T-helper 17 cell (primary cell): ENCODE measurements at places on chromosomes 6 and 20. TPM values are rescaled to one million over a fixed set of nuclear protein-coding genes. Genes with fewer than 3 reads are reported as not detected.

Gene GRM1
- total RNA-seq, result not detected

GRCh38 chr20:43809206-43809819 lies 82.5 kb upstream of the GTSF1L start:
- H3K4me1 ChIP-seq, result no peaks in the 10 kb centered on the region
- DNase-seq, result no peak
- no peaks in the 10 kb centered on the region for H3K27me3 ChIP-seq
- no peaks in the 10 kb centered on the region for H3K36me3 ChIP-seq
- no peak overlapping the region for H3K27ac ChIP-seq

DNA sequence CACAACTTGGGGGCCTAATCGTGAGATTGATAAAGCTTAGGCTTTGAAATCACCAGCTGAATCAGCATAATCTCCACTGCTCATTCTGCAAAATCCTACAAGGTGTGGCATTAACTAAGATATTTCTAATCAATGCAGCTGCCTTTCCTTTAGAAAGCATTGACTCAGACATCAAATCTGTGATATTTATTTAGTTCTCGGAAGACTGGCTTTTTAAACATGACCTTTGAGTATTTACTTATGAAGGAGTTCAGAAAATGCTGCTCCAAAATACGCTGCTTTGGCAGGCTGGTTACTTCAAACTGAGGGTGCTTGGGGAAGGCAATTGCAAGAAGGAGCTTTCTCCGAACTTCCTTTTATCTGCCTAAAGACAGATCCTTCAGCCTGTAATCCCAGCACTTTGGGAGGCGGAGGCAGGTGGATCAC lies 23.7 kb upstream of the FUCA2 start:
- peak overlapping the region; percentile 3 for H3K4me3 ChIP-seq
- H3K27me3 ChIP-seq, result no peaks in the 10 kb centered on the region
- DNase-seq, result no peak
- H3K36me3 ChIP-seq, result no peaks in the 10 kb centered on the region
- peak overlapping the region; percentile 54 for H3K27ac ChIP-seq
- H3K4me1 ChIP-seq, result peaks cover 21% of the 10 kb centered on the region

- H3K4me3 ChIP-seq, result peak overlapping the region; percentile 83
- peaks cover 70% of the 10 kb centered on the region for H3K27me3 ChIP-seq
- no peak for DNase-seq
- H3K27ac ChIP-seq, result no peak overlapping the region
Observed at GRCh38 chr6:7540595-7540994, 876 bp upstream of the DSP start.

- H3K27ac ChIP-seq, result peak overlapping the region; percentile 83
- peak overlapping the region; percentile 98 for H3K4me3 ChIP-seq
- DNase-seq, result no peak
- peaks cover 35% of the 10 kb centered on the region for H3K4me1 ChIP-seq
Observed at GRCh38 chr6:37354526-37355384, 972 bp downstream of the RNF8 start.

DNA sequence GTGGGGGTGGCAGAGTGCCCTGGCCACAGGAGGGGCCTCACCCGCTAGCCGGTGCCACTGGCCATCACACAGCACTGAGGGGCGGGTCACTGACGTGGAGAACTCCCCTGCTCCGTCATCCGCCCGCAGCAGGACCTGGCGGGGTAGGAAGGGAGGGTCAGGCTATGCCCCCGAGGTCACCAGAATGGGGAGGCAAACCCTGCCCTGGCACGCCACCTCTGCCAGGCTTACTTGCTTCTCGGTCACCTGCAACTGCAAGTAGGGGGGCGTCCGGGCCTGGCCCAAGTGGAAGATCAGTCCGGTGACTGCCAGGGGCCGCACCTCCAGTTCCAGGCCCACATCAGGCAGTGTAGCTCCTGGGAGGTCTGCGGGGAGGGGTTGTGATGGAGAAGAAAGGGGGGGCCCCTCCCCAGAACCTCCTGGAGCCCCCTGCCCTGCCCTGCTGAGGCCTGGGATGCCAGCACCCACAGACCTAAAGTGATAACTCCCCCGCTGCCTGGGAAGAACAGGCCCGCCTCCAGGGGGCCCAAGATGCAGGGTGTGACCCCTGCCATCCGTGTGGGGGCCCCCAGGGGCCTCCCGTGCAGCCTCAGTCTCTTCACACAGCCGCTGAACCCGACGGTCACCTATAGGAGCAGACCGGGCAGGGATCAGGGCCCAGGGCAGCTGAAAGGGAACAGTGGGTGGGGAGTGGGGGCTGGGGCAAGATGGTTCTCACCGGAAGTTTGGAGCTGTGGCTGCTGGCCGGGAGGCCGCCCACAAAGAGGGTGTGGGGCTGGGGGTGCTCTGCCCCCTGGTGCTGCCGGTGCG lies 7.4 kb downstream of the ADRM1 start:
- H3K4me3 ChIP-seq, result no peak overlapping the region
- peaks cover 3% of the 10 kb centered on the region for H3K4me1 ChIP-seq
- H3K27ac ChIP-seq, result no peak overlapping the region
- DNase-seq, result no peak
- H3K36me3 ChIP-seq, result no peaks in the 10 kb centered on the region

GRCh38 chr6:66662721-66663507 lies 955.9 kb upstream of the EYS start:
- DNase-seq, result no peak
- no peak overlapping the region for H3K4me3 ChIP-seq
- H3K27ac ChIP-seq, result no peak overlapping the region

Gene TDP2
- total RNA-seq, result 35.6 TPM

Gene KIAA1755
- not detected for total RNA-seq

DNA sequence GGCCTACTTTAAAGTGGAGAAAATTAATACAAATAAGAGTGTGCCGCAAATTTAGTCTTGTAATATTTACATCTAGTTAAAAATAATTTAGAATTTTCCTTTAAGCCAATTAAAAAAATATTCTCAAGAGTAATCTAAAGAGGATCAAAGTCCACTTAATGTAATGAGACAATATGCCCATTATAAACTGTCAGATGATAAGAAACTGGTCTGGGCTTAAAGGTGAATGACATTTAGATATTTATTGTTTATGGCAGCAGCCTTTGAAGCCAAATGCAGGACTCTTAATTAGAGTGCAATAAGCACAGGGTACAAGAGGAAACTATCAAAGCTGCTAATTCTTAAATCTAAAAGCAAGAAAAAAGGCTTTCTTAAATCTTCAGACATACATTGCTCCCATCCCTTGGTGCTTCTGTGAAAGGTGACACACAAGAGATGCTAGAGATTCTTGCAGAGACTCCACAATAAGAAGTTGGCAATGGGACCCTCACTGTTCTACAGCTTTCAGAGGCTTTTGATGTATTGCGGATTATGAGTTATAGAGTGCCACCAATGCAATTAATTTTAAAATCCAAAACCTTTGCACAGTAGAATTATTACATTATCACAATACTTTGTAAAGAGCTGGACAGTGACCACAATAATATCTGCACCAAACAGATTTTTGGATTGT lies 116.1 kb downstream of the MAN1A1 start:
- DNase-seq, result no peak
- peaks cover 10% of the 10 kb centered on the region for H3K36me3 ChIP-seq
- no peaks in the 10 kb centered on the region for H3K27me3 ChIP-seq
- no peak overlapping the region for H3K27ac ChIP-seq
- H3K4me1 ChIP-seq, result peaks cover 4% of the 10 kb centered on the region

GRCh38 chr6:122903266-122903915 lies 92.6 kb upstream of the CLVS2 start:
- H3K27ac ChIP-seq, result no peak overlapping the region
- no peaks in the 10 kb centered on the region for H3K4me1 ChIP-seq
- H3K36me3 ChIP-seq, result no peaks in the 10 kb centered on the region

Gene PTPRK
- total RNA-seq, result 0.77 TPM

DNA sequence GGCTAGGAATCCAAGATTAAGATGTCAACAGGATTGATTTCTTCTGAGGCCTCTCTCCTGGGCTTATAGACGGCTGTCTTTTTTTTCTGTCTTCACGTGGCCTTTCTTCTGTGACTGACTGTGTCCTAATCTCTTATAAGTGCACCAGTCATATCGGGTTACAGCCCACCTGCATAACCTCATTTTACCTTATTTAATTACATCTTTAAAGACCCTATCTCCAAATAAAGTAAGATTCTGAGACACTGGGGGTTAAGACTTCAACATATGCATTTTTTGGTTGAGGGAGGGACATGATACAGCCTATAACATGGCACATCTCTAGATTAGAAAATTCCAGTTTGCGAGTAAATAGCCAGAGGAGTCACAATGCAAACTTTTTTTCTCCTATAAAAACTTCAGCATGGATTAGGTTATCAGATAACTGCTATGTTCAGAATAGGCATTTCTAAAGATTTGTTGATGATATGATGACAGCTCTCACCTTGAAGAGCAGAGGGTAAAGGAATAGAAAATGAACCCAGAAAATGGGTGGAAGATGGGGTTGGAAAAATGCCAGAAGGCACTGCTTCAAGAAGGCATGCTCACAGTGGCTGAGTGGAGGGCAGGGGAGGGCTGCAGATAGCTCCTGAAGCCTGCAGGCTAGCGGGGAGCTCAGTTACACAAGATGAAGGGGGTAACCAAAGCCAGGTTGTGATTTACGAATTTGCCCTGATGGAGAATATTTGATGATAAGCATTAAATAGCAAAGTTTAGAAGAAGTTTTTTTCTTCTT lies 8.7 kb upstream of the PDE7B start:
- H3K4me1 ChIP-seq, result no peaks in the 10 kb centered on the region
- no peaks in the 10 kb centered on the region for H3K36me3 ChIP-seq
- no peak for DNase-seq
- peaks cover 22% of the 10 kb centered on the region for H3K27me3 ChIP-seq
- H3K4me3 ChIP-seq, result no peak overlapping the region
- no peak overlapping the region for H3K27ac ChIP-seq

- H3K36me3 ChIP-seq, result no peaks in the 10 kb centered on the region
- no peak for DNase-seq
- no peaks in the 10 kb centered on the region for H3K27me3 ChIP-seq
- no peak overlapping the region for H3K4me3 ChIP-seq
- H3K4me1 ChIP-seq, result peaks cover 2% of the 10 kb centered on the region
Observed at GRCh38 chr20:8757146-8757545, 311.7 kb upstream of the PLCB4 start.

- H3K27me3 ChIP-seq, result no peaks in the 10 kb centered on the region
- no peak overlapping the region for H3K27ac ChIP-seq
- H3K4me3 ChIP-seq, result no peak overlapping the region
- no peak for DNase-seq
Observed at GRCh38 chr6:45094831-45095230, 233.3 kb upstream of the RUNX2 start.

Gene BTNL2
- not detected for total RNA-seq

GRCh38 chr20:13102694-13103093 lies 93.9 kb downstream of the SPTLC3 start:
- DNase-seq, result no peak
- peak overlapping the region; percentile 16 for H3K27ac ChIP-seq
- peaks cover 27% of the 10 kb centered on the region for H3K27me3 ChIP-seq
- H3K4me1 ChIP-seq, result peaks cover 4% of the 10 kb centered on the region
- H3K4me3 ChIP-seq, result no peak overlapping the region

- H3K36me3 ChIP-seq, result peaks cover under 1% of the 10 kb centered on the region
- DNase-seq, result no peak
- no peak overlapping the region for H3K4me3 ChIP-seq
- H3K27me3 ChIP-seq, result peaks cover 86% of the 10 kb centered on the region
- H3K4me1 ChIP-seq, result no peaks in the 10 kb centered on the region
Observed at GRCh38 chr20:1933465-1933870, 38.3 kb downstream of the SIRPA start.

DNA sequence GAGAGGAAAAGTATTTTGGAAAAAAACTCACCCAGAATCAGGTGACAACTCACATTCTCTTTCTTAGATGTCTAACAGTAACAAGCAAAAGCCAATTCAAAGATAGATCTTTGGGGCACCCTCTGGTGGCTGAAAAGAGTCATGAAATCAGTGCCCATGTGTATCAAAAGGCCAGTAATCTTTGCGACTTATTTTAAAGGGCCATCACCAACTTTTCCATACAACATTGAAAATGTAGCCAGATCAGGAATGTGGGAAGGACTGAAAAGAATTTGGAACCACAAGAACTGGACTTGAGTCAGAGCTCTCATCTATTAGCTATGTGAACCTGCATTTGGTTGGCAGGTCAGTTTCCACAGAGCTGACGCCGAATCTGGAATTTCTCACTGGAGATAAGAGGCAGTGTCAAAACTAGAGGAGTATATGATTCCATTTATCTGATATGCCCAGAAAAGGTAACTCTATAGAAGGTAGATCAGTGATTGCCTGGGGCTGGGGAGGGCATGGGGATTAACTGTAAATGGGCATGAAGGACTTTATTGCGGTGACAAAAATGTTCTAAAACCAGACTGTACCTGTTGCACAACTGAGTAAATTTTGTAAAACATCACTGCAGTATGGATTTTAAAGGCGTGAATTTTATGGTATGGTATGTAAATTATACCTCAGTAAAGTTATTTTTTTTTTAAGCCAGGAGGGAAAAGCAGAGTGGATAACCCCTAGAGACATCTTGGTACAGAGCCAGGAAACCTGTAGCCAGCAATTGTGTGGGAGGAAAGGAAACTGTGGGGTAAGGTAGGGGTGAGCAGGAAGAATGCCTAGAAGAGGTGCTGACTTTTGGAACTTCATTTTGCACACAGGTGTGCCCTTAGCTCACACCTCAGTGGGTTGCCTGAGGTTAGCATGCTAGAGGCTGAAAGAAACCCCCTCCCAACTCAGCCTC lies 117.1 kb upstream of the ASF1A start:
- H3K27me3 ChIP-seq, result no peaks in the 10 kb centered on the region
- H3K36me3 ChIP-seq, result no peaks in the 10 kb centered on the region
- DNase-seq, result no peak

Gene MTFR2
- total RNA-seq, result 4.5 TPM

DNA sequence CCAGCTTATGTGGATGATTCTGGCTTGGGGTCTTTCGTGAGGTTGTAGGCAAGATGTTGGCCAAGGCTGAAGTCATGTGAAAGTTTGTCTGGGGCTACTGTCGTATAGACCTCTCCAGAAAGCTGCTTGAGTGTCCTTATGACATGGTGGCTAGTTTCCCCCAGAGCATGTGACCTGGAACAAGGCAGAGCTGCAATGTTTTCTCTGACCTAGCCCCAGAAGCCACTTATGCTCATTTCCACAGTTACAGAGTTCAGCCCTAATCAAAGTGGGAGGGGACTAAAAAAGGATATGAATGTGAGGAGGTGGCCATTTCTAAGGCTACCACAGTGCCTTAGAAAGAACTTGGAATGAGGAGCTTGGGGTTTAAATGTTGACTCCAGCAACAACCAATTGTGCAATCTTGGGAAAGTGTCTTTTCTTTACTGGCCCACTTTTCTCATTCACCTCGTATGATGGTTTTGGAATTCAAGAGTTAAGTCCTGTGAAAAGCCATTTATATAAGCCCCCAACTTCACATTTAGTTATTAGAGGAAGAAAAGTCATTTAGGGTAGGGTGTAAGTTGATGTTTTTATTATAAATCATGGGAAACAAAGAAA lies 5.9 kb upstream of the ASXL1 start:
- DNase-seq, result no peak
- H3K4me3 ChIP-seq, result no peak overlapping the region
- H3K27me3 ChIP-seq, result no peaks in the 10 kb centered on the region
- peaks cover 2% of the 10 kb centered on the region for H3K36me3 ChIP-seq

GRCh38 chr20:63296531-63297299 lies 3.7 kb downstream of the COL20A1 start:
- peaks cover 10% of the 10 kb centered on the region for H3K27me3 ChIP-seq
- peaks cover 2% of the 10 kb centered on the region for H3K36me3 ChIP-seq
- DNase-seq, result no peak
- H3K27ac ChIP-seq, result no peak overlapping the region
- H3K4me1 ChIP-seq, result peaks cover 6% of the 10 kb centered on the region
